Liver (tissue), 10 donors: ENCODE measurements at places on chromosomes 6 and 20. TPM values are rescaled to one million over a fixed set of nuclear protein-coding genes. Genes with fewer than 3 reads are reported as not detected.

GRCh38 chr20:16462711-16463110, 110.5 kb downstream of the KIF16B start:
- DNase-seq: no peak

DNA sequence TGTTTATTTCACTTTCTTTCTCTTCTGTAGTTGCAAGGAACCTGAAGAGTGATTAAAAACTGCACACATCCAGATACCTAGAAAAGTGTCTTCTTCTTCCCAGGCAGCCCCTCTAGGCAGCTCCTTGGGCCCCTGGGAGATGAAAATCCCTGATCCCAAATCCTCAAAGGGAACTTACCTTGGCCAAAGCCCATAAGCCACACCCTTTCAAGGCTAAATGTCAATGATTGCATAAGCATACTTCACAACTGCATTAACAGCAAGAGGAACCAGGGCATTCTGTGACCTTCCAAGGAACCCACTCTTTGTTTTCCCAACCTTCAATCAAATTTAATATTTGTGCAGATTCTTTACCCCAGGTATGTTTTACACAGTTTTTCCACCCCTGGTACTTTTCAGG, 4.4 kb upstream of the HMGN3 start:
- no peak for DNase-seq

DNA sequence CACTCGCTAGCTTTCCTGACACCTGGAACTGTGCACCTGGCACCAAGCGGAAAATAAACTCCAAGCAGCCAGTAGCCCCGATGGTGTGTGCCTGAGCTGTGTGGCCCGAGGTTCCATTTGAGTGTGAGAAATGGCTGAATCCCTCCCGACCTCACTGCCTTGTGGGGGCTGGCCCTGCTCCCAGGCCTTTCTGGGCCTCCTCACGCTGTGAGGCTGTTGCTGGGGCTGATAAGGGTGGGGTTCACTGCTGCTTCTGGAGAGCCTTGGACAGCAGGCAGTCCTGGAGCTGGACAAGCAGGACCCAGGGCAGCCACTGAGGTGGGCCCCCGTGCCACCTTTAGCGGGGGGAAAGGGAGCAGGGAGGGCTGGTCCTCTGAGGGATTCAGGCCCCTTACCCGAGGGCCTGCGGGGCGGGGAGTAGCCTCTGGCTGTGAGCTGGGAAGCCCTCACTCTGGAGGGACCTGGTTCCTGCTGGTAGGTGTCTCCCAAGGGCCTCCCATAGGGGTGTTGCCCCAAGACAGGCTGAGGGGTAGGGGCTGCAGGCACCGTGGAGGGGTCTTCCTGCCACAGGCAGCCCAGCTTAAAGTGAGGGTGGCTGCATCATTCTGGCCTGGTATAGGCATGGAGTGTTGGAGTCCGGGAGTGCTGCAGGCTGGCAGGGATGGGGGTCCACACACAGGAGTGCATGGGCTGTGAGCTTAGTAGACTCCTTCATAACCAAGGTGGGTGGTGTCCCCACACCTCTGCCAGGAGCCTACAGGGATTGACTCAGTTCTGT, 1.7 kb downstream of the PPDPF start:
- DNase-seq: no peak

DNA sequence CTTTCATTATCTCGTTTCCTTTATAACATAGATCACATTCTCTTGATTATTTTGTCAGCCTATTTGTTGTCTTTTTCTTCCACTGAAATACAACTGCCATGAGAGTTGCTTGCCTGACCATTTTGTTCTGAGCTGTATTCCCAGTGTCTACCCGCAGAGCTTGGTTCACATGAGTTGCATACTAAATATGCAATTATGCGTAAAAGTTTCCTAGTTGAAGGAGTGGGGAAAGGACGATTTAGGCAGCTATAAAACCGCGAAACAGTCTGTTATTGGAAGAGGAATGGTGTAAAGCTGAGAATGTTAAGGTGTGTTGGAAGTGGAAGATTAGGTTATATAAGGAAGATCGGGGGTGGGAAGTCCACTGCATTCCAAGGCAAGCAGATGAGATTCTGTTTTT, 8.8 kb downstream of the TBPL1 start:
- no peak for DNase-seq

DNA sequence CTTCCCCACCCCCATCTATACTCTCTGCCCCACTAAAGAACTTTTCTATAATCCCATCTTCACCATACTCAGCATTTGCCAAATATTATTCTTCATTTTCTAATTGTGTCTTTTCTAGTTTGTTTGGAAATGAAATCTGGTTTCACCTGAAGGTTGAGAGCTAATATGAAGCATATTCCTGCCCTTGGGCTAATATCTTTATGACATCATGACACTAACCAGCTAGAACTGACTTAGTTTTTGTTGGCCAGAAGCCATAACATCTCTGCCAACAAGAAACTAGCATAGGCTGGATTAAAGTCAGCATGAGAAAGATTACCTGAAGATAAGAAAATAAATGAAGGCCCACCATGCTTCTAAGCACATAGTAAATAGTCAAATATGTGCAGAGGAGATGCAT, 16.7 kb downstream of the UNC5CL start:
- no peak for DNase-seq

GRCh38 chr6:166419717-166420116, 37.0 kb upstream of the MPC1 start:
- no peak for DNase-seq

- DNase-seq: no peak
Observed at GRCh38 chr20:47118641-47119040, 224.0 kb downstream of the EYA2 start.

The CCDC167 gene
- 41.0 TPM for total RNA-seq

The BPIFB1 gene
- total RNA-seq: not detected

The CST3 gene
- total RNA-seq: 153 TPM

The GPLD1 gene
- total RNA-seq: 24.0 TPM

The XPO5 gene
- 15.8 TPM for total RNA-seq

The GLP1R gene
- not detected for total RNA-seq

The GPR63 gene
- total RNA-seq: 0.14 TPM
